ENCODE measurements at places on chromosomes 2 and 18.

DNA sequence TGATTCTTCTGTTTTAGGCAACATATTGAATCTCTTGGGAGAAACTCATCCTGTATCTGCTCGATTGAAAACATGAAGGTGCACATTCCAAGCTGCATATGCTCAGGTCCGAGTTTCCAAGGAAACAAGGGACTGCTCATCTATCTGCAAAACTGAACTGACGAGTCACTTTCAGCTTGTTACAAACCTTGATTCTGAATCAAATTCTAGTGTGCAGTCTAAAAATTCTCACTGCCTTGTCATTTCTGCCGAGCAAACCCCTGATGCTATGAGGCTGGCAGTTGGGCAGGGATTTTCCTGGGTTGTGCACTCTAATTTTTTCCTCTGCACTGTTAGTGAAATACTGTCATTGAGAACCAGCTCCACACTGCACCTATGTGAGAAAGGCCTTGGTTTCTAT, 101.3 kb upstream of the ETAA1 start:
- no peak for DNase-seq

DNA sequence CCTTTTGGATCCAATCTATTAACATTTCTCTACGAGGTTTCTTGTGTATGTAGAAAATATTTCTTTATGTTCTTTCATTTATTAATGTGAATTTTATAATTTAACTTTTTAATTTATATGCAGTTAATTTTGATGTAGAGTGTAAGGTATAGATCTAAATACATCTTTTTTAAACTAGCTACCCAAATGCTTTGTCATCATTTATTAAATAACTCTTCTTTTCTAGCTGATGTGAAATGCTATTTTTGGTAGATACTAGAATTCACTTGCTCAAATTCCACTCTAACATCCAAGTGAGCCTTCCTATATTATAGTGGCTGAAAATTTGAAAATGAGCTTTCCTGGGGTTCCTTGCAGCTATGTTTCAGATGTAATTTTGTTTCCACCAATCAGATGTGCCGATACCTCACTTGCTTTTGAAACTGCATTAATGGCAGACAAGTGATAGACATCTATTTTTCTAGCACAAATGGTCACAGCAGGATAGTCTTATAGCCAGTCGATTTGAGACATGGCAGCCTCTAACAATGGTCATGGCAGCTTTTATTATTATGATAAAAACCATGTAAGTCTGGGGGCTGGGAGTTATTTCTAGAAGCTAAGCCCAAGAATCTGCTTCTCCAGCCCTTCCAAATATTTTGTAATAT, 10.9 kb upstream of the ICOS start:
- no peak for DNase-seq

DNA sequence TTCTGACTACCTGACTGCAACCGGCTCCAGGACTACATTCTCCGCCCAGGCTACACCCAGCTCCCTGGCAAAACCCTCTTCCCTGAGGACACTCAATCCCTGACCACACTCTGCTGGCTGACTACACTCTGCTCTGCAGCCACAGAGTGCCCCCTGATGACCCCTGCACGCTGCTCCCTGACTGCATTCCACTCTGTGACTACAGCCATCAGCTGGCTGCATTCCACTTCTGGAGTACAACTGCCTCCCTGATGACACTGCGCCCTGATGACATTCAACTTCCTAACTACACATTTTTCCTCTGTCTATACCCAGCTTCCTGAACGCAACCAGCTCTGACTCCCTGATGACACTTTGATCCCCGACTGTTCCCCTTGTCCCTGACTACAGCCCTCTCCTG, 71.3 kb upstream of the NRXN1 start:
- DNase-seq = peak; percentile 4

GRCh38 chr2:76625101-76625500, 897.1 kb downstream of the LRRTM4 start:
- DNase-seq = no peak

- DNase-seq = no peak
Observed at GRCh38 chr18:55407774-55408535, 180.0 kb downstream of the TCF4 start.

GRCh38 chr2:111119822-111120252, 877 bp upstream of the BCL2L11 start:
- DNase-seq = no peak

- no peak for DNase-seq
Observed at GRCh38 chr18:69128566-69128965, 272.1 kb upstream of the DOK6 start.

DNA sequence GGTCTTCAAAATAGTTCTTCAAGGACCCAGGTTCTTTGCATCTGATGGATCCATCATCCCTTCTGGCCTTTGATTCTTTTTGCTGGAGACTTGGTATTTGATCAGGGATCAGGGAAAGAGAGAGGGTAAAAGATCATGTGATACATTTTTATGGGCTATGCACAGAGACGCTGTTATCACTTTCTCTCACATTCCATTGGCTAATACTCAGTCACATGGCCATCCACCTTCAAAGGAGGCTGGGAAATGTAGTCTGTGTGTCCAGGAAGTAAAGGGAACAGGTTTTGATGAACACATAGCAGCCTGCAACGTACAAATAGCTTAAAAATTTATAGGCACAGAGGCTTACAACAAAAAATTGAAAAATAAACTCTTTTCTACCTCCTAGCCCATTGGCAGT, 629.6 kb upstream of the FANCL start:
- DNase-seq = peak; percentile 18

DNA sequence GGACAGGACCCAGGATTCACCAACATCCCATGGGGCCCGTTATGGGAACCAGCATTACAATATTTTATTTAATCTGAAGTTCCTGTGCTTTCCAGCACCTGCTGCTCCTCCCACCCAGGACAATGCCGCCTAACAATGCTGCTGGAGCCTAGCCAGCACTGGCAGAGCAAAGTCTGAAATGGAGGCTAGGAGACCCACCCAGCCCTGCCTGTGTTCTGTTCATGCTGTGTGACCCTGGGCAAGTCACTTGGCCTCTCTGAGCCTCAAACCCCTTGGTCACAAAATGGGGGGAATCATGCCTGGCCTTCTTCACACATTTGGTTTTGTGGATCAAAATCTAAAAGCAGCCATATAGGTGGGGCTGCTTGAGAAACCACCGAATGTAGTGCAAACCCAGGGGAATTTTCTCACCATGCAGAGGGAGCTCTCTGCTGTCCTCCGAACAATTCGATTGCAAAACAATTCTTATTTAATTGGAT, 38.5 kb upstream of the ODC1 start:
- no peak for DNase-seq

DNA sequence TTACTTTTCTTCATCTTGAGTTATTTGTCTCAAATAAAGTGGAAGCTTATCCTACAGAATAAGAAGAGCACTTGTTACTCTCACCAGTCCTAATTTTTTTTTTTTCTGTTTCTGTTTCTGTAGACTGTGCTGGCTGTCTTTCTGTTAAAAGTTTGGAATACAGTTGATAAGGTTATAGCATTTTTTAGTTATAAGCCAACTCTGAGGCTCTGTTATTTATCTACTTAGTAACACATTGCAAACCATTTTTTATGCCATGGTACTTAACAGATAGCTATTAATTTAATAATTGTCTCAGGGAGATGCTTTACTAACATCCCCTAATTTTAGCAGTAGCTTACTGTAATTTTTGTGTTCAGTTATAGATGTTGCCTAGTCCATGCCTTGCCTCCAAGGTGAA, 37.9 kb downstream of the CREB1 start:
- no peak for DNase-seq

DNA sequence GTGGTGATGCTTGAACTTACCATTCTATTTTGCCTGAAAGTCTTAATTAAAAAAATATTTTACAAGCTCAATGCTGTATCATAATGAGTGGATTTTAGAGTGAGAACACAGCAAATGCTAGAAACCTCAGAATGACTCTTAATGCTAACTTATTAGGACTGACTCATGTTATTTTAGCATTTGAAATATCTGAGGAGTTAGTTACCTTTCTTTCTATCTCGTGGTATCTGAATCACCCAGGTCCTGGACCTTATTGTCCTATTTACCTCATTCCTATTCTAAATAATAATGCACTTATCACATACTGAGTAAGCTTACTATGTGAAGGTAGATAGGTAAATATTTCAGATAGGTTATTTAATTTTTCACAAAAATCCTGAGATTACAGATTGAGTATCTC, 70.7 kb downstream of the SOS1 start:
- no peak for DNase-seq

GRCh38 chr18:49588971-49589370, 27.1 kb downstream of the LIPG start:
- DNase-seq = no peak

DNA sequence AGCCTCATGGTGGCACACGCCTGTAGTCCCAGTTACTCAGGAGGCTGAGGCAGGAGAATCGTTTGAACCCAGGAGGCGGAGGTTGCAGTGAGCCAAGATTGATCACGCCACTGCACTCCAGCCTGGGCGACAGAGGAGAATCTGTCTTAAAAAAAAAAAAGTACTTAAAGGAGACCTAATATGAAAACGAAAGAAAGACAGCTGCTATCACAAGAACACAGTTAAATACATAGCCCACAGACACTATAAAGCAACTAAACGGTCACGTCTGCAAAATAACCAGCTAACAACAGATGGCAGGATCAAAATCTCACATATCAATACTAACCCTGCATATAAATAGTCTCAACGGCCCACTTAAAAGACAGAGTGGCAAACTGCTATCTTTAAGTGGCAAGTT, 43.9 kb upstream of the TACR1 start:
- DNase-seq = no peak

DNA sequence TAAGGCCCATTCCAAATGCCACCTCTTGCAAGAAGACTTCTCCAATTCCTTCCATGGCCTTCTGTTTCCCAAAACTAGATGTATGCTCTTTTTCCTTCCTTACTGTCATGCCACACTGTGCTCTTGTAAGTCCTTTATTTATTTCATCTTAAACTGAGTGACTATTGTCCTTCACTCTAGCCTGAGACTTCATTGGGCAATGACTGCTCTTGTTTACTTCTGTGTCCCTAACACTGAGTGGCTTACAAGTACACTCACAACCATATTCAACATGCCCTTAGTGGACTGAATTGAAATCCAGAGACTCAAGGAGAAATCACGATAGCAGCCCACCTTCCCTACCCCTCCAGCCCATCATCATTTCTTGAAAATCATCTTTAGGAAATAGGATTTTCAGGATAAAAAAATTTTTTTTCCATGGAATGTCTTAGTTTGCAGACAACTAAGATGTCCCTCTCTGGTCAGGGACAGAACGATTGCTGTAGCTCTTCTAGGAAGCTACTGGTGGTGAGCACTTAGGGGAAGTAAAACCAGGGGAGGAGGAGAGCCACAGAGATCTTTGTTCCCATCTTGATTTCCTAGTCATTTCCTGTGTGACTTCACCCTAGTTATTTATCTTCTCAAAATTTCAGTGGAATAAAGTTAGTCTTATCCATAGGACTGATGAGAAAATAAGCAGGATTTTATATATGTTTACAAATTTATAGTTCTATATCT, 80.7 kb downstream of the CYRIA start:
- DNase-seq = no peak

- DNase-seq = no peak
Observed at GRCh38 chr2:110983133-110983532, 137.6 kb upstream of the BCL2L11 start.

- no peak for DNase-seq
Observed at GRCh38 chr2:236899950-236900640, 185.6 kb upstream of the COPS8 start.

DNA sequence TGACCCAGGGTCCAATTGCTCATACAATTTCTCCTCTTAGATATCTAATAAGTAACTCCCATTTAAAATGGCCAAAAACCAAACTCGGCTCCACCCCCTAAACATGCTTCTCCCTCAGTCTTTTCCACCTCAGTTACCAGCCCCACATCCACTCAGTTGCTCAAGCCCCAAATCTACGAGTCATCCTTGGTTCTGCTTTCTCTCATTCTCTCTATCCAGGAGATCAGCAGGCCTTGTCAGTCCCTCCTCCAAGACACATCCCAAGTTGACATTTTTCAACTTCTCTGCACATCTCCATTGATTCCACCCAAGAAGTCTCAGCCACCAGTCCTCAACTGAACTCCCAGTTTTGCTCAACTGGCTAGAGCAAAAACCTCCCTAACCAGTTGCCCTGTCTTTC, 40.5 kb upstream of the RTN4 start:
- no peak for DNase-seq

DNA sequence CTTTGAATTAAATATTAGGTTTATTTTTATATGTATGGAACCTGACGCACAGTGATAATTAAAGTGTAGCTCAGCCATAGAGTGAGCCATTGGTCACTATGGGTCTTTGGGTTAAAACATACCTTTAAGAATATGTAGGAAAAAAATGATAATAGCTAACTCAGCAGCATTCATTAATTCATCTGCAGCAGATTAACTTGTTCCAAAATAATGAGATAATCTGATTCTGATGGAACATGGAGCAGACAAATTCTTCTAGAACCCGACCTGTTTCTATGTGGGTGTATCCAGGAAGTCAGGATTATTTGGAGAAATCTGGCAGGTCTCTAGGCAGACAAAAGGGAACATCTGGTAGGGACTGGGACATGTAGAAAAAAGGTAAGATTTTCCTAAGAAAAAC, at the start of gene XIRP2:
TSS of gene XIRP2 (plus strand) at position 301 of the 400 bp plus-strand sequence. CDS start 15,003 bp downstream, outside the sequence.
- DNase-seq = no peak

GRCh38 chr2:239035997-239036731, 188.3 kb downstream of the TWIST2 start:
- no peak for DNase-seq

All from HCT116 (cell line).